ENCODE measurements at places on chromosomes 6 and 20. TPM values are rescaled to one million over a fixed set of nuclear protein-coding genes. Genes with fewer than 3 reads are reported as not detected.

- no peak for DNase-seq
Observed at GRCh38 chr6:47905717-47906116, 123.9 kb downstream of the OPN5 start.

DNA sequence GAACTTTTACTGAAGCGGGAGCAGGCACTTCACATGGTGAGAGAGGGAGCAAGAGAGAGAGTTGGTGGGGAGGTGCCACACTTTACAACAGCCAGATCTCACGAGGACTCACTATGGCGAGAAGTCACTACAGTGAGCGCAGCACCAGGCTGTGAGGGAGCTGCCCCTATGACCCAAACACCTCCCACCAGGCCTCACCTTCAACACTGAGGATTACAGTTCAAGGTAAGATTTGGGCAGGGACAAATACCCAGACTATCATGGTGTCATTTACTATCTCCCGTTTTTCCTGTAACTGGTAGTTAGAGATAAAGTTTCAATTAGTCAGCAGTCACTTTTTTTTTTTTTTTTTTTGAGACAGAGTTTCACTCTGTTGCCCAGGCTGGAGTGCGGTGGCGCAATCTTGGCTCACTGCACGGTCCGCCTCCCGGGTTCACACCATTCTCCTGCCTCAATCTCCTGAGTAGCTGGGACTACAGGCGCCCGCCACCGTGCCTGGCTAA lies 7.8 kb downstream of the RBCK1 start:
- DNase-seq: peak; percentile 46

- peak; percentile 49 for DNase-seq
Observed at GRCh38 chr20:25281541-25281991, 33.7 kb downstream of the PYGB start.

DNA sequence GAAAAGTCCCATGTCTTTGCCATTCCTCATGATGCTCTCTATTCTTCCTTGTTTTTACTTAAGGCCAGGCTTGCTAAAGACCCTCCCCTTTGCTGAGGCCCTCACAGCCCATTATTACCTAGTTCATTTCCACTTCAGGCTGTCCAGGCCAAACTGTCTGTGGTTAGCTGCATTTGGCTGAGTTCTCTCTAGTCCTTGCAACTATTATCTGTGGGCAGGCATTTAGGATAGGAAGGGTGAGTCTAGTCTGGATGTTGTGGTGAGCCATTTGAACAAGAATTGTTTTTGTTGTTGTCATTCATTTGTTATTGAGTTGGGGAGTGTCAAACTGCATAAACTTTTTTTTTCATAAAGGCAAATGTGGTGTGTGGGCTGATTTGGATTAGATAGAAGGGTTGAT lies 182.4 kb downstream of the CD109 start:
- no peak for DNase-seq

- no peak for DNase-seq
Observed at GRCh38 chr20:2460752-2461424, 9.7 kb downstream of the SNRPB start.

GRCh38 chr6:45422503-45423110 lies 44.9 kb upstream of the SUPT3H start:
- DNase-seq: peak; percentile 52

GRCh38 chr20:50565871-50566270 lies 55.7 kb downstream of the PTPN1 start:
- no peak for DNase-seq

DNA sequence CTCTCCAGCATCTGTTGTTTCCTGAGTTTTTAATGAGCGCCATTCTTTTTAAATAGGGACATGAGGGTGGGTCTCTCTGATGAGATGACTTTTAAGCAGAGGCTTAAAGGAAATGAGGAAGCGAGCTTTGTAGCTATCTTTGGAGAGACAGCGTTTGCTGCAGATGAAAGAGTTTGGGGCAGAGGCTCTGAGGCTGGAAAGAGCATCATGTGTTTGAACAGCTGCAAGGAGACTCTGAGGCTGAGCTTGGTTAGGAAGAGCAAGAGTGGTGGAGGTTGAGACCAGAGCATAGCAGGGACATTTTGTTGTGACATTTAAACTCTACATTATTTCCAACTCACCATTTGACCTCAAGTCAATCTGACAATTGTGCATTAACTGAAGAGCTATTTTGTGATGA lies 38.3 kb upstream of the TMX4 start:
- no peak for DNase-seq

GRCh38 chr6:4451718-4452117 lies 316.3 kb upstream of the ECI2 start:
- DNase-seq: no peak

- no peak for DNase-seq
Observed at GRCh38 chr20:10655720-10656669, 17.8 kb downstream of the JAG1 start.

GRCh38 chr6:25173951-25174474 lies 105.2 kb upstream of the CARMIL1 start:
- no peak for DNase-seq

GRCh38 chr6:85360794-85361642 lies 88.9 kb upstream of the NT5E start:
- no peak for DNase-seq

GRCh38 chr20:5504061-5504739 lies 187.4 kb upstream of the PROKR2 start:
- peak; percentile 89 for DNase-seq

DNA sequence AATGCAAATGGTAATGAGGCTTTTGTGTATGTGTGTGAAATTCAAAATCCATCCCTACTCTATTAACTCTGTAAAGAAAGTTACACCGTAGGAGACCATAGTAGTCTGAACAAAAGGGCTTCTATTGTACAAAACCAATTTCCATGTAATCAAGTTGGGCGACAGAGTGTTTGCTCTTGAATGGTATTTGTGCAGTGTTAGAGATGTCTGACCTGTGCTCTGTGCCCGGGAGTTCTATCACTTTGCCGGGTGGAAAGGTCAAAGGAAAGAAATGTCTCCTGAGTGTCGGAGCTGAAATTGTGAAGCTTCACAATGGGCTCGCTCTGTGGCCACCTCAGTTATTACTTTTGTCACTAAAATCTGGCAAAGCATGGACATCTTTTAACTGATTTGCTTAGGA lies 312.0 kb downstream of the SAMD5 start:
- DNase-seq: no peak

GRCh38 chr6:39926668-39927067 lies 7.6 kb downstream of the MOCS1 start:
- no peak for DNase-seq

GRCh38 chr6:53358440-53359094 lies 9.8 kb upstream of the ELOVL5 start:
- no peak for DNase-seq

- DNase-seq: no peak
Observed at GRCh38 chr6:5950361-5950785, 56.4 kb downstream of the NRN1 start.

GRCh38 chr6:36546308-36546919 lies 865 bp downstream of the STK38 start:
- DNase-seq: no peak

SENP6 gene
- 63.3 TPM for total RNA-seq

SAMD3 gene
- total RNA-seq: not detected

LPA gene
- not detected for total RNA-seq

PHF3 gene
- 38.4 TPM for total RNA-seq

ENPP1 gene
- total RNA-seq: 2.7 TPM

HUS1B gene
- not detected for total RNA-seq

GSTA3 gene
- not detected for total RNA-seq

AP5S1 gene
- total RNA-seq: 12.3 TPM

ALDH5A1 gene
- 16.0 TPM for total RNA-seq

DEFB132 gene
- not detected for total RNA-seq

HCRTR2 gene
- not detected for total RNA-seq

RAB32 gene
- 13.4 TPM for total RNA-seq

Data from right cardiac atrium (tissue), 5 donors.